ENCODE measurements at places on chromosomes 2 and 18.

DNA sequence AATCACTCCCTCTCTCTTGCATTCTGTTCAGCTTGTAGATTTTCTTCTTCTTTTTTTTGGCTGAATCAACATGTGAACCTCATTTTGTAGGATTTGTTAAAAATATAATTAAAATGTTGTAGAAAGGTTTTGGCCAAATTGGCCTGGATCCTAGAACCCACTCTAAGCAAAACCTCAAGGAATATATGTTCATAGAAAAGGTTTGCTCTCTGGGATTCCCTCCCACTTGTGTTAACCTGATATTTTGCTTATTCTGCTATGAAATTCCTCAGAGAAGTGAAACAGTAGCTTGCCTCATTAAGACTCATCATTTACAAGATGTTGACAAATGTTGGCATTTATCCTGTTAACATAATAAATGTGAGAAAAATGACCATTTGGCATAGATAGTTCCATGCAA lies 456.7 kb downstream of the TMEM182 start:
- DNase-seq: no peak

GRCh38 chr2:20169796-20170703 lies 54.9 kb downstream of the SDC1 start:
- DNase-seq: no peak

- DNase-seq: no peak
These were observed 10.6 kb downstream of the SLC1A4 start for GRCh38 chr2:64999754-65000153.

DNA sequence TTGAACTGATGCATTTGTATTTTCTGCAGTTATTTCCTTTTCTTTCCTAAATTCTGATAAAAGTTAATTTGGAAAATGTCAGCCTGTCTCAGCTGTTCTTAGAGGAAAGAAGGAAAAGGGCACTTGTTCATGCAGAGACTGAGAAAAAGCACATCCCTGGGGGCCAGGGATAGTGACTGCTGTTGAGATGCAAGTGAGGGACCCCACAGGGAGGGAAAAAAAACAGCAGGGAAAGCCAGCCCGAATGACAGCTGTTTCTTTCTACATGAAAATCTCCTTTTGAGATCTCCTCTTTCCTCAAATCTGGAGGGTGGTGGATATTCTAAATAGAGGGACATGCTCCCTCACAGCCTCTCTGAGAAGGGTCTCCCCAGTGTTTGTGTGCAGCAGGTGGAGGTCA lies 14.0 kb upstream of the MTA3 start:
- no peak for DNase-seq

DNA sequence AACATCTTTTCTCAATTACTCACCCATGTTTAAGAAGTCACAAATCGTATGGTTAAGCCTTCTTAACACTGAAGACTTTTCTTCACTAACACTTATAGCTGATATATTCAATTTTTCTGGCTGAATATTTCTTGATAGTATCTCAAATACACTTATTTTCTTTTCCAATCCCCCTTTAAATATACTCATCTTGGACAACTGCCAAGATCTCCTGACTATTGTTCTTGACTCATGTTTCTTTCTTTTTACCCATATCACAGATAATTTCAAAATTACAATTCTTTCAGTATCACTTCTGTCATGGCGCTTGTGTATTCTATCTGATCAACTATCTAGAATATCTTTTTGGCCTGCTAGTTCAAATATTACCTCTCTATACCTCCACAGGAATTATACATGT lies 954.3 kb upstream of the ACVR2A start:
- DNase-seq: no peak

GRCh38 chr2:68236876-68237275 lies 15.5 kb downstream of the PPP3R1 start:
- peak; percentile 28 for DNase-seq

DNA sequence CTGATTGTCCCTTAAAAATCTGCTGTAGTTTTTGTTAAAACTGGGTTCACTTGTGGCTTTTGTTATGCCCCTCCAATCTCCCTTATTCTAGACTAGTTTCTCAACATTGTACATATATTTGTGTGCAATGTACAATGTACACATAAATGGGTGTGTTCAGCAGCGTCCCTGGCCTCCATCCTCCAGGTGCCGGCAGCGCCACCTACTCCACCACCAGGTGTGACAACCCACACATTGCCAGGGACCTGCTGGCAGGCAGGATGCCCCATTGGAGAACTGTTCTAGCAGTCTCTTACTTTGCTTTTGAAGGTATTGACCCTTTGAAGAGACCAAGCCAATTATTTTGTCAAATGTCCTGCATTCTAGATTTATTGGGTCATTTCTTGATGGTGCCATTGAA lies 75.4 kb downstream of the SH3RF3 start:
- DNase-seq: no peak

DNA sequence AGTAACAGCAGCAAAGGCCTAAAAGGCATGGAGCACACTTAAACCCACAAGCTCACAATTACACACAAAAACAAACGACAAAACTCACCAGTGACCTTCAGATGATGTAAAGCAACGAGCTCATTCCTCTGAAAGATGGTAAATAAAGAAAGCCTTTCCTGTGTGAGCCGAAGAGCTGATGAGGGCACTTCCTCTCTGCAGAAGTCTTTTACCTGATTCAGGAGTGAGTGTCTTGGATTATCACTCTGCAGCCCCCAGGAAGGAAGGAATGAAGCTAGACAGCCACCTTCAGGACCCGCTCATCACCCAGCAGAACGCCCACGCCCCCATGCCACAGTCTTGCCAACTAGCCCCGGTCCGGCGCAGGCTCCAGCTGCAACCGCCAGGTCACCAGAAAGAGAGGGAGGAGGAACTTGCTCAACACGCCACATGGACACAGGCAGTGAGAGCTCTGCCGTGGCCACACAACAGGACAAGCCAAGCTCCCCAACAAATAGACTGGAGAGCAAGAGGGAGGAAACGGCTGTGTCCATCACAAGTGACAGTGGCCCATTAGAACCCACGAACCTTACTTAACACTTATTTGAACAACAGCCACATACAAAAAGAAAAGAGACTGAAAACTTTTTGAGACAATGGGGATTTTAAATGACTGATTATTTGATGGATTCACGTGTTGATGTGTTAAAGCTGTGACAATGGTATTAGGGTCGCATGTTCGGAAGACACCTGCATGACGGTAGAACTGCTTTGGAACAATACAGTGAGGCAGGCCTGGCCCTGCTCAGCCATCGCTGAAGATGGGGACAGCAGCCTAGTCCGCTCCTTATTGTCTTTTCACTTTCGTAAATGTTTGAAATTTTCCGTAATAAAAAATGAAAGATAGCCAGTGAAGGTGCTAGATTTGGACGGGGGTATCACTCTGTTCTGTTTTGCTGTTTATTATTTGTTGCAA lies 127.3 kb downstream of the HDAC4 start:
- no peak for DNase-seq

DNA sequence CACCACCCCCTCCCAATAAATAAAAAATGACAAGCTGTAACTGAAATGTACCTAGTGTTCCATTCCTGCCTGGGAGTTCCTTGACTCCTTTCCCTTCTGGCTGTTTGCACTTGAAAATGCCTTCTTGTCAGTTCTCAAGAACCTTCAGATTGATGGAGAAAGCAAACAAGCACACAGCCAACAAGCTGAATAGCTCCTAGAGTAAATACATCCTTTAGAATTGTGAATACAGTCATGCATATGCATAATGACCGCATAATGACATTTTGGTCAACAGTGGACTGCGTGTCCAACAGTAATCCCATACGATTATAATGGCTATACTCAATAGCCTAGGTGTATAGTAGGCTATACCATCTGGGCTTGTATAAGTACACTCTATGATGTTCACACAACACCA lies 97.0 kb downstream of the LYPD6 start:
- DNase-seq: peak; percentile 18

DNA sequence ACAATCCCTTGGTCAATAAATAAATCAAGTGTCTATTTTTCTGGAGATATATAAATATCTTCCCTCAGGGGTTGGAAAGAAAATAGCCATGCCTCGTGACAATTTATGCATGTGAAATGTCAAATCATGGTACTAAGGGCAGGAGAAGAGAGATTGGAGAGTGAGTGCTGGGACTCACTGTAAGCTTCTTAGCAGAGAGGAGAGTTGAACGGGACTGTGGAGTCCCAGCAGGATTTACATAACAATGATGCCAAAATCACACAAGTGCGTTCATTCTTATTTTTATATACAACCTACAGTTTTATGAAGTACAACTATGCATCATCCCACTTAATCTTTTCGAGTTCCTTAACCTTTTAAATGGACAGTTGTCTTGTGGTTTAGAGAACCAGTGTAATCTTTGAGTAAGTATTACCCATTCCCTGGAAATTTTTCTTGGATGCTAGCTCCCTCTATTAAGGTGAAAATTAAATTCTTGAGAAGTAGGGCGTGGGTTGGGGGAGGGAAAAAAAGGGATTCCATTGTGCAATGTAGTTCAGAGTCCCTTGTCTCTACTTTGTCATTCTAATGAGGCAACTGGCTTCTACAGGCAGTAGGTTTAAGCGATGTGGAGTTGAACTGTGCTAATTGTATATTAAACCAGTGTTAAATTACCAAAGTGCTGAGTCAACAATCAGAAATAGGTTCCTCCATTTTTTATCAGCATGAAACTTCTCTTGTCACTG lies 143.6 kb upstream of the EPHA4 start:
- DNase-seq: no peak

- no peak for DNase-seq
These were observed 62.0 kb upstream of the ATL2 start for GRCh38 chr2:38438883-38439612.

DNA sequence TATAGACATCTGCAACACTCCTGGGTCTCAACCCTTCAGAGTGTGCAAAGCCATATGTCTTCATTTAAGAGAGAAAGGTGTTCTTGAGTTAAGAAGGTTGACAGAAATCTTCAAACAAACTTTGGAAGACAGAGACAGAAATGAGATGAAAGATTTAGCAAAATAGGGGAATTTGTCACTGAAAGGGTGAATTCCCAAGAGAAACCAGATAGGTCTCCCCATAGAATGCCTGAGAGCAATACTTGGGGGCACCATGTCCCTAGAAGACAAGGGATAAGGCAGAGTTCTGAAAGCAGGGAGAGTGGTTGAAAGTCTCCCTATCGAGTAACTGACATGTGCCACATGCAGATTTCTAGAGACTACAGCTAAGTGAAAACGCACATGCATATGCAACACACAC lies 50.0 kb downstream of the AP1S3 start:
- no peak for DNase-seq

DNA sequence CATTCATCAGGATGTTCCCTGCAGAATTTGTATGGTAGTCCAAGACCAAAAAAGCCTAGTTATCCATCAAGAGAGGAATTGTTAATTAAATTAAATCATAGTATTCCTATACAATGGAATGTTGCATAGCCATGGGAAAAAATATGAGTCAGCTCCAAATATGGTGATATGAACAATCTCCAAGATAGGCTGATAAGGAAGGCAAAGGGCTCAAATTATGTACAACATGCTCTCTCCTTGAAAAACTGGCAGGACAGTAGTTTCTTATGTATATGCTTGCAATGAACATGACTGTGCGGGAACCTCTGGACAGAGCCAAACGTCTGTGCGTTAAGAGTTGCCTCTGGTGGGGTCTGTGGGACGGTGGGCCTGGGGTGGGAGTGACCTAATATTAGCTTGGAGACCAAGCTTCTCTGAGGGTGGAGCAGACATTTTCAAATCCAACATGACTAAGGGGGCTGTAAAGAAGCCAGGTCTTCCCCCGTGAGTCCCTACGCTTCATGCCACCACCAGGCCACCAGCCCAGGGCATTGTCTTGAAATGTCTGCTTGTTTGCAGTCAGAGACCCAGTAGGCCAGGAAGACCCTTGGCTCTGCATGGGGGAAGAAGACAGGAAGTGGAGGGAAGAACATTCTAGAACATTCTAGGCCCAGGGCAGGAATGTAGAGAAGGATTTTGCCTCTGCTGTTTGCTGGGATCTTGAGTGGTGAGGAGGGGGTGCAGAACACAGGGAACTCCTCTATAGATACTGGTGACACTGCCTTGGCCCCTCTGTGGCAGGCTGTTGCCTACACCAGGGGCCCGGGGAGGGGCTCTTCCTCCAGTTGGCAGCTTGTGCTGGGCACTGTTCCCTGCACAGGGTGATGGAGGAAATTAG lies 244.0 kb upstream of the HS6ST1 start:
- peak; percentile 62 for DNase-seq

DNA sequence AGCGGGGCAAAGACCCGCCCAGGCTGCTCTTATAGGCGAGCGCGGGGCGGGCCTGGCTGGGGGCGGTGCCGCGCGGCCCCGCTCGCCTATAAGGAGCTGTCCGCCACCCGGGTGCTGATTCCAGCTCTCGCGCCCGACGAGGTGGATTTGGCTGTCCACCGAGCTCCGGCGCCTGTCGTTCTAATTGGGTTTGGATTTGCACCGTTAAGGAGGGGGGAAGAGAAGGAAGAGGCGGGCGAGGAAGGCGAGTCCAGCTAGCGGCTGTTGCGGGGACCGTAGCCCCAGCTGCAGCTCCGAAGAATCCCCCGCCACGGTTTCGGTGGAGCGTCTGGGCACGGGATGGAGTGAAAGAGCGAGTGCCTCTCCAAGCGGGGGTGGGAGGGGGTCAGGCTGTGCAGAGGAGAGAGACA lies at the start of gene CNTNAP5:
Gene CNTNAP5, plus strand, starts transcription at position 117 of the 410 bp plus-strand sequence. CDS start 364 bp downstream, outside the sequence.
- DNase-seq: peak; percentile 34

GRCh38 chr2:231605607-231606091 lies 13.0 kb downstream of the TEX44 start:
- no peak for DNase-seq

DNA sequence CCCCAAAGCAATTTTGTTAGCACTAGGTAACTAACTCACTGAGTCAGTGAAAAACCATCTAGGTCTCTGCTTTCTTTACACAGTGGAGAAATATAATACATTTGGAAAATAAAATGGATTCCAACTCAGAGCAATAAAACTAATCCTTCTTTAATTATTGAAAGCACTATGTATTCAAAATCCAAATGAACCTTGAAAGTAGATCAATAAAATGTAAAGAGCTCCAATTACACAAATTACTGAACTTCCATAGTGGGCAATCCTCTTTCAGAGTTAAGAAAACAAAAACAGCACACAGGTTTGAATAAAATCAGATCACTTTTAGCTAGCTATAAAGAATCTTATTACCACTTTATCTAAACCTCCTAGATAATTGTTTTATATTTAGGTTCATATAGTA lies 208.1 kb downstream of the NR4A2 start:
- no peak for DNase-seq

GRCh38 chr2:190407246-190407661 lies 901 bp upstream of the MFSD6 start:
- DNase-seq: no peak

GRCh38 chr2:98037666-98038336 lies 42.1 kb upstream of the TMEM131 start:
- no peak for DNase-seq

DNA sequence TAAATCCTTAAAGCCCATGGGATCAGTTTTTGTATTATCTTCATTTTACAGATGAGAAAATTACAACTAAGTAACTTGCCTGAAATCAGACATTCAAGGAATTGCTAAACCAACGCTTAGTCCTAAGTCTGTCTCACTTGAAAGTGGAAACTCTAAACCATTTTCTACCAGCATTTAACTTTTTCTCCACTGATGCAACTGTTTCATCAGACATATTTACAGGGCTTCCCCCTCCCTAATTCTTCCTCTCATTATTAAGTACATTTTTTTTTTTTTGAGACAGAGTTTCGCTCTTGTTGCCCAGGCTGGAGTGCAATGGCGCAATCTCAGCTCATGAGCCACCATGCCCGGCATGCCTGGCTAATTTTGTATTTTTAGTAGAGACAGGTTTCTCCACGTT lies 88.6 kb downstream of the ACVR1C start:
- no peak for DNase-seq

- no peak for DNase-seq
These were observed 23.0 kb upstream of the ODC1 start for GRCh38 chr2:10471046-10471571.

GRCh38 chr2:59236723-59237122 lies 995.6 kb upstream of the FANCL start:
- DNase-seq: peak; percentile 8

GRCh38 chr2:208266553-208266893 lies 468 bp downstream of the PIKFYVE start:
- DNase-seq: no peak
